ENCODE measurements at places on chromosomes 1 and 21.

DNA sequence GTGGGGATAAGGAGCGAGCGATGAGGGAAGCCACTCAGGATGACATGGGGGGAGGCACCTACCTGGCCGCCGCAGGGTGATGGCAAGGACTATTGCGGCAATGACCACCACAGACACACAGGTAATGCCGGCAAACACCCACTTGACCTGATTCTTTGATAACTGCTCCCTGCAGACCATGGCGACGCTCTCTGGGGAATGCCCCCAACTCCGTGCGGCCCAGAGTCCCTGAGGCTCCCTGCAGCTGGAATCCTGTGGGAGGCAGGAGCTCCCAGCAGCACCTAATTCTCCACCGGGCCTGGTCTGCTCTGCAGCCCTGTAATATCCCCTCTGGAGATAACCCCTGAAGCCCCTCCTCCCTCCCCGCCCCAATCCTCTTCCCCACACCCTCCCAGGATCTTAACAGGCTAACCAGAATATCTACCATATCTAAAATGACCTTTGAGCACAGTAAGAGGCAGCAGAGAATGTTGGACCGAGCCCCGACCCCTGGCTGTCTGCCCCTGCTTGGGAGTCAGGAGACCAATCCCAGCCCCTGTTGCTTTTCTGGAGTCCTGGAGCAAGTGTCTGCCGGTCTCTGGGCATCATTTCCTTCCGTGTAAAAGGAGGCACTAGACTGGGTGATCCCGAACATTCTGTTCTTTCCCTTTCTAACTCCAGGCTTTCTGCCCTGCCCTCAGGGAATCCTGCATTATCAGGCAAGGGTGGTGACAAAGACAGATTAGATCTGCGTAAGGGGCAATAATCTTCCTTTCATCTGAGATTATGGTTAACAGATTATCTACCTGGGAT, at the start of gene FAM151A:
Gene FAM151A (minus strand): TSS at position 310 of the 792 bp plus-strand sequence. CDS start 130 bp downstream, at position 180.
- DNase-seq, result no peak

GRCh38 chr1:240553351-240553750, 58.6 kb downstream of the GREM2 start:
- DNase-seq, result no peak

GRCh38 chr21:41979751-41980369, 26.0 kb upstream of the C2CD2 start:
- no peak for DNase-seq

DNA sequence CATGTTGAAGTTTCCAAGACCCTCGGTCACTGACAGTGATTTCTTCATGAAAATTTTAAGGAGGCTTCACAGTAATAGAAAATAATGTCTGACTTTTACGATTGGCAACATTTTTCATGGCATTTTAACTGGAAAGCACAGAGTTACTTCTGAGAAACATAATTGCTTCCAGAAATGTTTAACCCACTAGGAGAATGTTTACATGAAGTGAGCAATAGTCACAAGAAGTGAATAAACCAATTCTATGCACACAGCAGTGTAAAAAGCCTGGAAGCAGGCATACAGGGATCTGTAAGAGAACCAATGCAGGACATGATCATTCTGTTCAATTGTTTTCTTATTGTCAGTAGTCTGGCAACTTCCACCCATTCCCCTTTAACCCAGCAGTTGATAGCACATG, 316.2 kb upstream of the CXADR start:
- DNase-seq, result no peak

All from midbrain (tissue), 1 donor.